ENCODE measurements at places on chromosomes 7 and 10.

DNA sequence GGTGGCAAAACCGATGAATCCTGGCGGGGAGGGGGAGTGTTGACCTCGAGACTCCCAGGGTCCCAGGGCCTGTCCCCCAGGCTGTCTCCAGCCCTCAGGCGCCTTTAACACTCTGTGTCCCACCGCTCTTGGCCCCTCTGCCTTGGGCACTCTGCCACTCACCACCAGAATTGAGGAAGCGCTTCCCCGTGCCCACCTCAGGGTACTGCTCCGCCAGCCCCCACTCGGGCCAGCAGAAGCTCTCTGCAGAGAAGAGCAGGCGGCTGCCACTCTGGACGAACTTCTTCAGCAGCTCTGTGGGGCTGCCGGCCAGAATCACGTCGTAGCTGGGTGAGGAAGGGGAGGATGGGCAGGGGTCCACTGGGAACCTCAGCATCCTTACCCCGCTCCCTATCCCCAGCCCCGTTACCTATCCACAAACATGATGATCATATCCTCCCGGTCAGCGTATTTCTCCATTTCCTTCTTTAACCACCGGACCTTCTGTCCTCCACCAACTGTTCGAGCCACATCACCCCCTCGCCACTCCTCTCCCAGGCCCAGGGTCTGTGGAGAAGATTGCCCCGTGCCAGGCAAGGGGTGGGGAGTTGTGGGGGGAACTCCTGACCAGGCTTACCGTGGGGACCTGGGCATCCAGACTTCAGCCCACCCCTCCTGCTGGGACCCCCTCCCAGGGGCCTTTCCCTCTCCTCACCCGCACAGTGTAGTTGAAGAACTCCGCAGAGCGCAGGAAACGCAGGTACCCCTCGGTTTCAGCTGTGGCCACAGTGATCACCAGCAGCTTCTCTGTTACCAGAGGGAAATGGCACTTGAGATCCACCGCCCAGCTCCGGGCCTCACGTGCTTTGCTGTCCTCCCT, 1.2 kb downstream of the PLOD3 start:
- DNase-seq, result no peak

DNA sequence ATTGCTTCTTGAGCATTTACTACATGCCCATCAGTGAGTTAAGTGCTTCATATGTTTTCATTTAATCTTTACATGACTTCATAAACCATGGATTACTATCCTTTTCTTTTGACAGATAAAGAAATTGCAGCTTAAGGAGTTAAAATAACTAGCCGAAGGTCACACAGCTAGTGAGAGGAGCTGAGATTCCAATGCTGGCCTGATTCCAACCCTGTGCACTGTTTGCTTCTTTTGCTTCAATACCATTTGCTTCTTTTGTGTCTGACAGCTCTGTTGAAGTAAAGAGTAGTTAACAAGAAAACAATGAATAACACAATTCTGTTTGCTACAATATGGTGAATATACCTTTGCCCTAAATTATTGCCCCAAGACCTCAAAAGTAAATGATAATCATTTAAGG, 132.4 kb downstream of the GRM3 start:
- DNase-seq, result no peak

DNA sequence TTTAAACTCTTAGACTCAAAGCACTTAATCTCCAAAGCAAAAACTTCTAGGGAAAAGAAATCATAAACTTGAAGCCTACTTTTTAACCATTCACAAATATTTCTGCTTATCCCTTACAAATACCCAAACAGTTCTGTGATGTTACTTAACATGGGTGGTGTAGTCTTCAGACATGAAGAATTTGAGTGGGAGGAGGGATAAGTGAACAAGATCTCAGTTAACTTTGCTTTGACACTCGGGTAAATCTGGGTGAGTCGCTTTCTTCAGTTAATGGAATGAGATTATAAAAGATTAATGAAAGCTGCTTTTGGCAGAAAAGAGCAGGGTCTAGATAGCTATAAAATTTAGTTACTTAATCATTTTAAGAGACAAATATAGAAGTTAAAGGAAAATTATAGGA, 47.5 kb downstream of the RNF133 start:
- no peak for DNase-seq

DNA sequence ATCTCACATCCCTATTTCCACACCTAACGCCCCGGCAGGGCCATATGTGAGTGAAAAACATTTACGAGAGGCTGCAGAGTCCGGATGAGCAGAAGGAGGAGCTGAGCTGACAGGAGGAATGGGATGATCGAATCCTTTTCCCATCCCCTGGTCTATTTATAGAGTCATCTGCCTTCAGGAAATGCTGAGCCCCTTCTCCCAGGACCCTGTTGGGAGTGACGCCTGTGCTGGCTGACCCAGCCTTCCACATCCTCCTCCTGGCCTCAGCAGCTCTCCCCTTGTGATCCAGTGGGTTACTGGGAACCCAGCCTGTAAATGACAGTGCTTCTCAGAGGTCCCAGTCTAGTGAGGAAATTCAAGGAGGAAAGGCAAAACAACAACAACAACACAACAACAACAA, 16.6 kb downstream of the DENND2A start:
- peak; percentile 76 for DNase-seq

DNA sequence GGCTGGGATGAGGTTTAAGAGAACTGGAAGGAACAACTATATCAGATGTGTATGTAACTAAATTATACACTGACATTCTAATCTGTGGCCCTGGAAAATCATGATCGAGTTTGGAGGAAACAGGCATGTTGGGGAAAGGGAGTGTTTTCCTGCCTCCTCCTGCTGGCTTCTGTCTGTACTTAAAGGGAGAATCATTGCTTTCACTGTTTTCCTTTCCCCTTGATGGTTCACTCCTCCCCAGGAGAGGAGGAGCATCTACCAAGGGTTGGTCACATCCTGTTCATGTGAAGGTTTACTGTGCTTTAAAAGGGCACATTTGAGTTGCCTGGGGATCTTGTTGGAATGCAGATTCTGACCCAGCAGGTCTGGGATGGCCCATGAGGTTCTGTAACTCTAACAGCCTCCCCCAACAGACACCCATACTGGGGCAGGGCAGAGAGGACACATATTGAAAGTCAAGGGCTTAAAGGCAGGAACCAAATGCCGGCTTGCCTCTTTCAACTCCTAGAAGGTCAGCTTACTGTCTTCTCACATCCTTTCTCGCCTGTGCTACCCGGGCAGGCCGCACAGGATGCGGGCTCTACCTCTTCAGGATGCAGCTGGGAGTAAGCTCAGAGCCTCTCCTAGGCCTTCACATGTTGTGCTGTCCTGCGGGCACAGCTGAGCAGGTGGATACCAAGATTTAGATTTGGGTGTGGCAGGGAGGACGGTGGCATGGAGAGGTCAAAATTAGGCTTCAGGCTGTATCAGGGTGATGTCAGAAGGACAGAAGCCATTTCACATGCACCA, 694.8 kb downstream of the KCNMA1 start:
- no peak for DNase-seq

- DNase-seq, result no peak
Measured at GRCh38 chr10:47071891-47072290, 160.7 kb downstream of the PTPN20 start.

DNA sequence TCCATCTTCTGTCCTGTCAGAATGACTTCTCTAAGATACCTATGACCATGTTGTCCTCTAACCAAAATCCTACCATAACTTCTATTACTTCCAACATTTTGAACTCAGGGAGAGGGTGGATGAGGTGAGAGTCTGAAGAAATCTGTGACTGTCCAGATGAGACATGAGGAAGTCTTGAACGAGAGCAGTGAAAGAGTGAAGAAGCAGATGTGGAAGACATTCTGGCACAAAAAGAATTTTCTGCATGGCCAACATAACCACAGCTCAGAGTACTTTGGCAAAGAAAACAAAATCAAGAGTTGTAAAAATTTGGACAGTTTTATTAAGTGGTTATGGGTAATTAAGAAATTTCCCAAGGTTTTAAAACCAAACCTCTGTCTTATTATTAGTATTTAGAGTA, 141.6 kb downstream of the CPEB3 start:
- no peak for DNase-seq

DNA sequence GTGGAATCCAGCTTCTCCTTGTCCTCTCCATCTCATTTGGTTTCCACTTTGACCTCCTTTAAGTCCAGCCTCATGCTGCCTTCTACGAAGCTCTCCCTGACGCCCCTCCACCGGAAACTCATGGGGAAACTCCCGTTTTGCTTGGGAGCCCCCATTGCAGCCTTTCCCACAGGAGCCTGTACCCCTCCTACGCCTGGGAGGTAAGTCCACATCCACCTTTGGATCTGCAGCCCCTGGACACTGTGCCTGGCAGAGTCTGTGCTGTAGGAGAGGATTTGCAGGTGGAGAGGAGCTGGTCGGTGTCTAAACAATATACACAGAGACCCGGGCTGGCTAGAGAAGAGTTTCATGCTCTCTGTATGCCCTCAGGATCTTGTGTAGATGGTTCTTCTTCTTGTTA, 296.1 kb downstream of the GLRX3 start:
- DNase-seq, result no peak

GRCh38 chr10:133154411-133154810, 5.6 kb upstream of the KNDC1 start:
- DNase-seq, result no peak

GRCh38 chr7:16649196-16649595, 3.2 kb downstream of the BZW2 start:
- DNase-seq, result no peak

GRCh38 chr10:101007099-101007711, 7.6 kb downstream of the LZTS2 start:
- DNase-seq, result no peak

GRCh38 chr7:2667843-2668242, 20.2 kb upstream of the AMZ1 start:
- DNase-seq, result no peak

- no peak for DNase-seq
Measured at GRCh38 chr7:54354436-54354835, 187.7 kb upstream of the VSTM2A start.

DNA sequence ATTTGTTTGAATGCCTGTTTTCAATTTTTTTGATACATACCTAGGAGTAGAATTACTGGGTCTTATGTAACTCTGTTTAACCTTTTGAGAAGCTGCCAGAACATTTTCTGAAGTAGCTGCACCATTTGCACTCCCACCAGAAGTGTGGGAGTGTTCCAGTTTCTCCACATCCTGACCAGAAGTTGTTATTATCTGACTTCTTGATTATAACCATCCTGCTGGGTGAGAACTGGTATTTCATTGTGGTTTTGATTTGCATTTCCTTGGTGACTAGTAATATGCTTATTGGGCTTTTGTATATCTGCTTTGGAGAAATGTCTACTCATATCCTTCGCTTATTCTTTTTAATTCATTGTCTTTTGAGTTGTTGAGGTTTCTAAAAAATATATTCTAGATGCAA, 117.2 kb upstream of the GLCCI1 start:
- DNase-seq, result no peak

DNA sequence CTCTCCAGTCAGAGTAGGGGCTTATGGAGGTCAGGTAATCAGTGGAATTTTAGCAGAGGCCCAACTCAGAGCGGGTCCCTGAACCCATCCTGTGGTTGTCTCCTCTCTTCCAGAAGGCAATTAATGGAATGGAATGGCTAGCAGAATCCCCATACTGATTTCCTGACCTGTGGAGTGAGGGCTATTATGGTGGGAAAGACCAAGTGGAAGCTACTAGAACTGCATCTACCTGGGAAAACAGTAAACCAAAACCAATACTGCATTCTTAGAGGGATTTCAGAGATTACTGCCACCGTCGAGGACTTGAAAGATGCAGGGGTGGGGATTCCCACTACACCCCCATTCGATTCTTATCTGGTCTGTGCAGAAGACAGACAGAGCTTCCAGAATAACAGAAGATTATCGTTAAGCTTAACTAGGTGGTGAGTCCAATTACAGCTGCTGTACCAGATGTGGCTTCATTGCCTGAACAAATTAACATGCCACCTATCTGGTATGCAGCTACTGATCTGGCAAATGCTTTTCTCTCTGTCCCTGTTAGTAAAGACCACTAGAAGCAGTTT, 73.2 kb downstream of the LMBR1 start:
- peak; percentile 14 for DNase-seq

DNA sequence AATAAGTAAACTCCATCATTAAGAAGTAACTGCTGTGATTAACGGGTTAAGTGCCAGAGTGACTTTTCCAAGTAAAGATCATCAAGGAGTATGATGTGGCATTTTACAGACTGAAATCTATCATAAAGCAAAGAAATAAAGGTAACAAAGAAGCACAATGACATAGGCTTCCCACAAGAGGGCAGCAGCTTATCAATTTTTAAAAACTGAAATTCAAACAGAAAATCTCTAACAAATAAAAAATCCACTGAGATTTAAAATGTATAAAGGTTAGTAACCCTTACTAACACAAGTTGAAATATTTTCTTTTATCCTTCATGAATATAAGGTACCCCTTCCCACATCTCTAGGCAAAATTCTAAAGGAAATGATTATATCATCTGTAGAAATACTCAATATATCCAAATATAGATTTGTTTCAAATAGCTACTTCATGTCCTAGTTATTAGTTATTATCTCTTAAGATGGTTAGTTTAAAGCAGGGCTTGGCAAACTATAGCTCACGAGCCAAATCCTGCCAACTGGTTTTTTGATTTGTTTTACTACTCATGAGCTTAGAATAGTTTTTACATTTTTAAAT, 29.2 kb downstream of the FAM3C start:
- no peak for DNase-seq

- peak; percentile 58 for DNase-seq
Measured at GRCh38 chr10:21496343-21497176, 28.9 kb downstream of the SKIDA1 start.

- DNase-seq, result no peak
Measured at GRCh38 chr10:48447356-48448215, 141.1 kb downstream of the MAPK8 start.

GRCh38 chr10:122379537-122379936, 5.0 kb downstream of the PLEKHA1 start:
- no peak for DNase-seq

DNA sequence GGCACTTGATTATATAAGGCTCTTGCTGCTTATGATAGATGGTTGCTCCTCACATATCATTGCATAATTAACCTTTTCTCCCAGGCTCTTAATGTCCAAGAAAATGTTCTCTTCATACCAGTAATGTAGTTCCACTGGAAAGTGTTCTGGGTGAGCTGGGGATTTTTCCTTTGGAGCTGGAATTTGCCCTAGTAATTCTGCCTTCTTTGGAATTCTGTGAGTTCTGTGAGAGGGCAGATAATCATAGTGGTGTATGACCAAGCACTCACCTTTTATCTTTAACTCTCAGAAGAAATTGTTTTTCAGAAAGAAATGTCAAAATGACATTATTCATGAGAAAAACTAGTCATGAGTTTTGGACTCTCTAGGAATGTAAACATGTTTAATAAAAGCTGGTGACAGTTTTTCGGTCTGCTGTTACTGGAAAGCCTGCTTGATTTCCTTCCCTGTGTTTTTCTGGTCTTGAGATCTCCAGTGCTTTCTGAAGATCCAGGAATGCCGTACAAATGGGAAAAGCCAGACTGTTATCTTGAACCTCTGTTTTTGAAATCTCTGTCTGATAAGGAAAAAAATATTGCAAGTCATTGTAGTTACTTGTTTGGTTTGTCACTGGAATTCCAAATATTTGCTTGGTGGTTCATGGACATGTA, 148.3 kb upstream of the PRPS1L1 start:
- no peak for DNase-seq

DNA sequence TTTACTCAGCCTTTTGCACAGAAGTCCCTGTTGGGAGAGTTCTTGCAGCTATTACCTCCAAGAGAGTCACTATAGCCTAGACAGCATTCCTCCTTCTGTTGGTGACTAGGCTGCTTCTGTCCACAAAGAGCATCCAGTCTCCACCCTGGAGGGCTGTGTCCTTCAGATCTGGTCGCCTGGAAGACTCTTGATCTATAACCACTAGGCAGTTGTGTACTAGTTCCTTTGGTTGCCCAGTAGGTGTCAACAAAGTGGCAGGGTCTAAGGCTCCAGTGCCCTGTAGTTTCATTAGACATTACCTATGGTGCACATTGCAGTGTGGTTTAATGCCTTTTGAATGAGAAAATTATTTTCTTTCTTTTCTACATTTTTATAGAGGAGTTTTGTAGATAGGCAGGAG, 11.3 kb upstream of the AKR1C2 start:
- no peak for DNase-seq

All from ELF-1 (cell line).